ENCODE measurements at places on chromosomes 2 and 18.

DNA sequence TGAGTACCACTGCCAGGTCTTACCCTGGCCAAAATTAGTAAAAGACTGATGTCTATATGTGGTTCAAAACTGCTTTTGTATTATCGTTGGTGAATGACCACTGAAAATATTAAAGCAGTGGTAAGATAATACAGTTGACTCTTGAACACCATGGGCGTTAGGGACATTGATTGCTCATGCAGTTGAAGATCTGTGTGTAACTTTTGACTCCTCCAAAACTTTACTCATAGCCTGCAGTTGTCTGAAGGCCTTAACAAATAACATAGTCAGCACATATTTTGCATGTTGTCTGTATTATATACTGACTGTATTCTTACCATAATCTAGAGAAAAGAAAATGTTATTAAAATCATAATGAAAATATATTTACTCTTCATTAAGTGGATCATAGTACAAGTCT, 5.8 kb upstream of the ANKRD12 start:
- no peak for DNase-seq

DNA sequence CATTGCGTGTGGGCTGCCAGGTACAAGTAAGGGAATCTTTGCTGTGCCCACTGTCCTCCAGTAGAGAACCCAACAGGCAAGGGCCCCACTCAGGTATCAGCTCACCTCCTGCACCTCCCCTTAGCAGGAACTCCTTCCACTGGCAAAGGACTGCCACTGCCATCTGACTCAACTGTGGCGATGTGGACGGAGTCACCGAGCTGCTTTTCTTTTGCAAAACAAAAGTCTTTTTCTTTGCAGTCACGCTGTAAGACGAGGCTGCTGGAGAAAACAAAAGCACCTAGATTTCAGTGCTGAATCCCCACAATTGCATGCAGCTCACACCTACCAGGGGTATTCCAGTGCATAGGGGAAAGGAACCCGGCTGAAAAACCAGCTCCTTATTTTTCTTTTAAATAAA, 7.9 kb downstream of the MTERF4 start:
- no peak for DNase-seq

DNA sequence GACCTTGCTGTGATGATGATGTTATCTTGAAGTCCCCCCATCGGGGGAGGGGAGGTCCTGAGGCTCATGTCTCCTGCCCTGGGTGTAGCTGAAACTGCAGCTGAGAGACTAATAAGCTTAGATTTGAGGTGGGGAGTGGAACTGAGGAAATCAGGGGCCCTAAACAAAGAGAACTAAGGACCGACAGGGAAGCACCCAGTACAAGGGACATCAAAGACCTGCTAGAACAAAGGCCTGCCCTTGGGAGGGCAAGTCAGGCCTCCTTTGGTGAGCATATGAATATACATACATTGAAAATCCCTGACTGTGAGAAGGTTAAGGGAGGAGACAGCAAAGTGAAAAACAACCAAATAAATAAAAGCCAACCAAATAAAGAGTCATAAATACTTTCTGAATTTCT, 1132.5 kb upstream of the CELF4 start:
- DNase-seq, result no peak

DNA sequence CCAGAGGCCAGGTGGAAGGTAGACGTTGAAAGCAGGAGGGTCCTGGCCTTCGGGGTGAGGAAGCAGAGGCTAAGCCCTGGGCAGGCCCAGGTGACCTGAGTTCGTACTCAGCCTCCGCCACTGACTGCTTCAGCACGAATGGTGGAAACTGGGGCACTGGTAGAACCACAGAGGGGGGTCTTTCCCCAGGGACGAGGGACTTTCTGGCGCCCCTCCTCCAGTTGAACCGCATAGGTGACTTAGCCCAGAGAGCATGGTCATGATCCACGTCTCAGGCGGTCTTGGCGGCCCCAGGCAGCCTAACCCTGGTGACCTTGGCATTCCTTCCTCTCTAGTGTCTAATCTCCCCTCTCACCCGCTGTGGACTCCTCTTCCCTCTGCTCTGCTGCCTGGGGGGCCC, 30.2 kb downstream of the INHBB start:
- no peak for DNase-seq

- DNase-seq, result no peak
Observed at GRCh38 chr2:8324901-8325300, 357.0 kb upstream of the ID2 start.

Data from NCI-H1092 treated with DMSO at 0.1 percent for 48 hours (cell line).